Right cardiac atrium (tissue), 5 donors: ENCODE measurements at places on chromosomes 3 and 15.

- DNase-seq = peak; percentile 73
Observed at GRCh38 chr15:69031013-69032001, 16.8 kb downstream of the NOX5 start.

DNA sequence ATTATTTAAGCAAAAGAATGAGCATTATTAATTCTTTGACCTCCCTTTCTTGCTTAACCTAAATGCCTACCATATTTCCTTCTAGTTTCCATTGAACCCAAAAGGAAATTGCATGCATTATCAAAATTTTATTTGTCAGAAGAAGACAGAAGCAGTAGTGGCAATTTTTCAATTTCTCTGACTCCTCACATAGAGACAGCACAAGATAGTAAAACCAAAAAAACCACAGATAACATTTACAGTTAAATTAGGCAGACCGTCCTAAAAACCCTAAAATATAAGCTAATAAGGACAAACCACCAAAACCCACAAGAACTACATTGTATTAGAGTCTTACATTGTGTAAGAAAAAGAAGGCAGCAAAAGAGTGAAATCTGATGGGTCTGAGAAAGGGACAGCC is 27.1 kb downstream of the GOLGB1 start:
- no peak for DNase-seq

DNA sequence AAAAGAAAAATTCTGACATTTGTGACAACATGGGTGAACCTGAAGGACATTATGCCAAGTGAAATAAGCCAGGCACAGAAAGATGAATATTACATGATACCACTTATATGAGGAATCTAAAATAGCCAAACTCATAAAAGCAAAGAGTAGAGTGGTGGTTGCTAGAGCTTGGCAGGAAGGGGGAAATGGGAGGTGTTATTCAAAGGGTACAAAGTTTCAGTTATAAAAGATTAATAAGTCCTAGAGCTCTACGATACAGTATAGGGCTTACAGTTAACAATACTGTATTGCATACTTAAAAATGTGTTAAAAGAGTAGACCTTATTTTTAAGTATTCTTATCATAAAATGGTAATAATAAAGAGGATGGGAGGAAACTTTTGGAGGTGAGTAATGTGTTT is 111.6 kb upstream of the NR2E3 start:
- no peak for DNase-seq

- no peak for DNase-seq
Observed at GRCh38 chr3:58668247-58668646, 1.7 kb upstream of the FAM3D start.

DNA sequence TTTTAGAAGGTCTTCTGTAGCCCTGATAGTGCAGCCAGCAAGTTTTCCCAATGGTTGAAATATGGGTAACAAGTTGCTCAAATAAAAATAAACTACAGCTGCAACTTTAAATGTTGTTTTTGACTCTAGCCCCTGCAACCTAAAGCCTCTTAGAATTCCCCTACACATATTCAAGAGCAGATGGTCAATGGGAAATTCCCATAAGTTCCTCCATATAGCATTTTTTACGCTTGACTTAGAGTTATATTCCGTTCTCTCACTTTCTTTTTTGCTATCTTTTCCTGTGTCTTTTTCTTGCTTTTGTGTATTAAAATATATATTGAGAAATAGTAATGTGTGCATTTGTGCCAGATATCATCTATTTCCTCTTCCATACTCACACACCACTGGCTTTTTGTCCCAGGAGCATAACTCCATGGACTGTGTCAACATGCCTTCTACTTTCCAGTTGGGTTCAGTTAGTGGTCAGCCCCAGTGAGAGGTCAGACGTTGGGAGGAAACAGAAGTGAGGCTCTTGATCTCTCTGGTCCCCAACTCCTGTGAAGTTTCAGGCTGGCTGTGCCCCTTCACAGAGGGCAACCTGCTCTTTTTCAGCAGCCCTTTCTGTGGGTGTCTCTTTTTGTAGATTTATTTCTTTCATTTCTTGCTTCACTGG is 63.3 kb upstream of the TP63 start:
- no peak for DNase-seq

DNA sequence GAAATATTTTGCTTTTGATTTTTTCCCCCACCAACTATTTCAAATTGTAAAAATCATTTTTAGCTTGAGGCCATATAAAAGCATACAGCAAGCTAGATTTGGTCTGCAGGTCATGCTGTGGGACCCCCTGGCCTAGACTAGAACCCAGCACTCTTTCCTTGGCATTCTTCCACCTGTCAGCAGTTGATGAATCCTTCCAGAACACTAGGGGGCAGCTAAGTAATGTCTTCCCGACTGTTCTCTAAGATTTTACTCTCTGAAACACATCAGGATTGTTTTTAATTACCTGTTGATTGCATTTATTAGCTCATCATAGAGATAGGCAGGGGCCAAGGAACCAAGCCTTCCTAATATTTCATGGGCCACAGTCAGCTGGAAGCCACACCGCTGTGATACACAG is 174.5 kb downstream of the CACNA1D start:
- DNase-seq = no peak
